Gastroesophageal sphincter (tissue), 4 donors: ENCODE measurements at places on chromosomes 4 and X.

DNA sequence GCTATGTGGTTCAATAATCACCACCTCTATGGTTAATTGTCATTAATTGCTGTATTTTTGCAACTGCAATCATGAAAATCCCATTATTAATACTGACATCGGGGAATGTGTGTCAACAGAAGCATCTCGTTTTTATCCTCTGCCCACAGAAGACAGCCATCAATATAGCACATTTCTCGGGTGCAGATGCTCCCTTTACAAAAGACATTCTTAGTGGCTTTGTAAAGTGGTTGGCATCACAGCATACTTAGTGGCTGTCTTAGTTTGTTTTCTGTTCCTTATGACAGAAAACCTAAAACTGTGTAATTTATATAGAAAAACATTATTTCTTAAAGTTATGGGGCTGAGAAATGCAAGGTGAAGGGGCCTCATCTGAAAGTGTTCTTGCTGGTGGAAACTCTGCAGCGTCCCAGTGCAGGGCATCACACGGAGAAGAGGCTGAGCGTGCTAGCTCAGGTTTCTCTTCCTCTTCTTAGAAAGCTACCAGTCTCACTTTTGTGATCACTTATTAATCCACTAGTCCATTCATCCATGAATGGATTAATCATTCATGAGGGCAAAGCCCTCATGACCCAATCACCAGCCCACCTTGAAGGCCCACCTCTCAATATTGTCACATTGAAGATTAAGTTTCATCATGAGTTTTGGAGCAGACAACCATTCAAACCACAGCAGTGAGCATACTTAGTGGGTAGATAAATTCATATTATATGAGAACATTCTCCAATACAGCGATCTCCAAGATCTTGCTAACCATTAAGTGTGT lies 1067.7 kb upstream of the PABPC4L start:
- no peak for ATAC-seq

DNA sequence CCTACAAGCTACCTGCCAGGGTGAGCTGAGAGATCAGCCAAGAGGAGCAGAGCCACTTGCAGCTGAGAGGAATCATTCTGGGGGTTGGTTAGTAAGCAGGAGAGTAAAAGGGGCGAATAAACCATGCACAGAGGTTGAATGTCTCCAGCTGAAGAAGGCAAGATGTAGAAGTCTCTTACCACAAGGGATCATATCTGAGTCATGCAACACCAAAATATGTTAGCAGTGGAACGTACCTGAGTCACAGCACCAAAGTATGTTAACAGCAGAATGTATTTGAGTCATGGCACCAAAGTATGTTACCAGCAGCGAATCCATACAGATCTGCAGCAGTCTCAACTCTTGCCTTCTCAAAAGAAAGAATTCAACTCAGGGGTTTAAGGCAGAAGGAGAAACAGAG lies 29.9 kb downstream of the C4orf51 start:
- ATAC-seq: no peak

DNA sequence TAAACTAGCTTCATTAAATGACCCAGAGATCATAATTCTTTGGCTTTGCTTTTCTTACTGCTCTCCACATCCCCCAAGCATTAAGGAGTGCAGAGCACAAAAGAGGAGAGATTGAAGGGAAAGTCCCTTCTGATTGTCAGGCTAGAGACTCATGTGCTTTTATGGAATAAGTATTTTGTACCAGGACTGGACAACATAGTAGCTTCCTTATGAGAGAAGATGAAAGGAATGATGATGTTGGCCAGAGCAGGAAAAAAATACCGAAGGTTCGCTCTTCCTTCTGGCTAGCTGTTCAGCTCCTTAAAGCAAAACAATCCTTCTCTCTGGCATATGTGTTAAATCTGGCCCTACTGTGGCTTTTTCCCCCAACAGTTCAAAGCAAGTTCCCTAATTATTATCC lies 53.1 kb downstream of the HOPX start:
- no peak for ATAC-seq

- ATAC-seq: no peak
These were observed 20.8 kb downstream of the OCIAD1 start for GRCh38 chr4:48851651-48852050.

DNA sequence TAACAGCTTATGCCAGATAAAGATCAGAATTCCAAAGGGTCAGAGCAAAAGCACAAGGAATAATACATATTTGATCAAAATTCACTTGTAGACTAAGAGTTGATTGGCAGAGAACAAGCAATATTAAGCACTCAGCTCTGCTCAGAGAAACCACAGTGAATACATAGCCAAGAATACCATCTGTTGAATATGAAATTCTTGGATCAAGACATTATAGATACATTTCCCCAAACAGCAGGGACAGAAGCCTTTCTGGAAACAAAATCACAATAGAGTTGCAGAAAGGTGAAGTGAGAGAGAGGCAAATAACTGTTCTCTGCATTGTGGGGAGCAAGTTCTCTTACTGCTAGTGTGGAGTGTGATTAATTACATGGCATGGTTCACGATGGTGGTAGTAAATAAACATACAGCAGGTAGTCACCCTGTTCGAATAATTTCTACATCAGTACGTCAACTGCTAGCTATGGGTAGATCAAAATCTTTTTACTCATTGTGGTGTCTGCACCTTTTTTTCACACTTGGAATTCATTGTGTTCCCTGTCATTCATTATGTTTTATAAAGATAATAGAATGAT lies 366.7 kb downstream of the PCDH7 start:
- no peak for ATAC-seq

GRCh38 chr4:83267830-83268475 lies 16.6 kb downstream of the COQ2 start:
- no peak for ATAC-seq

DNA sequence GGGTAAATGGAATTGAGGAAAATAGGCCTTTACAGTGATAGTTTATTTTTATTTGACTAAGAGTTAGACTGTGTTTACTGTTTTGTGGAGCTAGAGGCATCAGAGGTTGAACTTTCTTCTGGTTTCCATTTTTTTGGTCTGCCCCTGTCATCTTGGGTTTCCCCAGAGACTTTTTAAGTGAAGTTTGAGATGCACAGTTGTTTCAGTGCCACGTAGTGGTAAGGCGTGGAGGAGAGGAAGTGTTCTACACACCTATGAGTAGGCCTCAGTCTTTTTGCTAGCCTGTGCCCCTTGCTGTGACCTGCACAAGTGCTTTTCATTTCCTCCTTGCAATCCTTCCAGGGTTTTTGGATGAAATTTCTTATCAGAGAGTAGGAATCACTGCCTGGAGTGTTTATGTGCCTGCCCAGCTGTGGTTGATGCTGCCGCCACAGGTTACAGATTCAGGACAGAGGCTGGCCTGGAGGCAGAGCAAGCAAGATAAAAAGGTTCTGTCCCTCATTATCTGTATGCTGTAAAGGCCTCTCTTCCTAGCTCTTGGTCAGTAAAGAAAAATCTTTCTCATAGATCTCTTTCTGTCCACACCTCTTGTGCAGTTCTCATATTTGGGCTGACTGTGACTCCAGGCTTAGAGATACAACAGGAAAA lies 12.5 kb upstream of the HSFX4 start:
- ATAC-seq: no peak

DNA sequence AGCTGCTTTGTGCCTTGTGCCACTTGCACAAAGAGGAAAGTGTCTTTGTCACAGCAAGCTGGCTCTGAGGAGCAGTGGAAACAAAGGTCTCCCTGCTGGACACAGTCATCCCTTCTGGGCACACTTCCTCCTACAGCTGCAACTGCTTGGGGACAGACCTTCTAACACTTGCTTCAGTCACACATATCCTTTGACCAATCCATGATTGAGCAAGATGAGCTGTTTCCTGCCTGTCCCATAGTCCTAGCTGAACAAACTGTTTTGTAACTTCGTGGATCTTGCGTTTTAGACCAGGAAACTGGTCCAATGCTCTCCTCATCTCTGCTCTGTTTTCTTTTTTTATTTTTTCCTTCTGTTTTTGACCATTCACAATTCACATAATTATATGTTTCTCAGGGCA lies 98.5 kb downstream of the RRAGB start:
- ATAC-seq: no peak
